ENCODE measurements at places on chromosomes 11 and 22.
A peak's percentile ranks its signal among the peaks of the same experiment; 100 is the strongest.

- DNase-seq = no peak
Observed at GRCh38 chr11:82906931-82907330, 5.4 kb downstream of the DDIAS start.

DNA sequence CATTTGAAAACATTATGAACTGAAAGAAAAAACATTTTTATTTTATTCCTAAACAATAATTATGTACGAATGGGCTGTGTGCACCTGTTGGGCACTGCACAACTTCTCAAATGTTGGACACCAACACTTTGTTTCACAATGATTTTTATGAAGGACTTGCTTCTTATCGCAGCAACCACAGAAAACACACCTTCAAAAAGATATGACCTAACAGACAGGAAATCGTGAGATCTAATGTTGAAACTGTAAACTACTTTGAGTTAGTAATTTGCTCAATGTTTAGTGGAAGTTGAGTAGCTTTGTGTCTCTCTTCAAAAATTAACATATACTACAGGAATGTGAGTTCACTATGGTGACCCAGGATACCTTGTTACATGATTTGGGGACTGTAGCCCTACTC, 98.6 kb downstream of the NXPE2 start:
- no peak for DNase-seq

GRCh38 chr22:46381731-46382130, 46.2 kb downstream of the TRMU start:
- no peak for DNase-seq

GRCh38 chr22:36102995-36103394, 57.6 kb downstream of the APOL3 start:
- DNase-seq = no peak

GRCh38 chr11:79493555-79494171, 52.8 kb upstream of the TENM4 start:
- peak; percentile 65 for DNase-seq

DNA sequence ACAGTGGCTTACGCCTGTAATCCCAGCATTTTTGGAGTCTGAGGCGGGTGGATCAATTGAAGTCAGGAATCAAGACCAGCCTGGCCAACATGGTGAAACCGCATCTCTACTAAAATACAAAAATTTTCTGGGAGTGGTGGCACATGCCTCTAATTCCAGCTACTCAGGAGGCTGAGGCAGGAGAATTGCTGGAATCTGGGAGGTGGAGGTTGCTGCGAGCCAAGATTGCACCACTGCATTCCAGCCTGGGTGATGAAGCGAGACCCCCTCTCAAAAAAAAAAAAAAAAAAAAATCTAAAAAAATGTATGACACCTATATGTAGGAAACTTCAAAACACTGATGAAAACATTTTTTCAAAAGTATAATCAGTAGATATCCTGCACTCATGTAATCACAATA, 242.7 kb upstream of the CHORDC1 start:
- DNase-seq = no peak

DNA sequence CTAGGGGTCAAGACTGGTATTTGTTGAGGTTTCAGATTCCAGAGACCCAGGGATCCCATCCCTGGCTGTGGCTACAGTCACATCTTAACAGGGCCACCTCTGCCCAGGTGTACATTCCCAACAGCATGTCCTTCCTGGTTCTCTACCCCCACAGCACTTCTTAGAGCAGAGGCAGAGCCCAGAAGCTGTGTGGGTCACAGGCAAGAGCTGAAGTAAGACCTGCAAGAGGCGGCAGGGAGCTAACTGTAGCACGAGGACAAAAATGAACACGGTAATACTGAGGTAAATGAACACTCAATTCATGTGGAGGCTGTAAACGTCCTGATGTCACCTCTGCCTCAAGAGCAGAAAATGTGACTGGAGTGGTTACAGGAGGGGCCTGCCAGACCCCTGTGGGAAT, 21.7 kb upstream of the RAPSN start:
- no peak for DNase-seq

GRCh38 chr11:31801298-31801702, 9.8 kb downstream of the PAX6 start:
- no peak for DNase-seq

DNA sequence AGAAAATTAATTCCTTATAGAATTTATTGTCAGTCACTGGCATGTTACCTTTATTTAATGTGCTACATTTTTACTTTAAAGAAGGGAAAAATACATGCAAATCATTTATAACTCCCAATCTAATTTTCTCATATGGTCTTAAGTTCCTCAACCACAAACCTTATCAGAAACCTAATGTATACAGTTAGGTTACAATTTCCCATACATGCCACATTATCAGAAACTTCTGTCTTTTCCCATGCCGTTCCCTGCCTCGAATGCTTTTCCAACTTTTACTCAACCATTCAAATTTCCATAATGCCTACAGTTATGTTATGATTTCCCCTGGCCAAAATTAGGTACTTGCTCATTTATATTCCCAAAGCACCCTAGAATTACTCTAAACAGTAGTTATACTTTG, 13.5 kb downstream of the RSF1 start:
- DNase-seq = no peak

All from fibroblast of skin of scalp (primary cell).